ENCODE measurements at places on chromosomes 12 and 14.

DNA sequence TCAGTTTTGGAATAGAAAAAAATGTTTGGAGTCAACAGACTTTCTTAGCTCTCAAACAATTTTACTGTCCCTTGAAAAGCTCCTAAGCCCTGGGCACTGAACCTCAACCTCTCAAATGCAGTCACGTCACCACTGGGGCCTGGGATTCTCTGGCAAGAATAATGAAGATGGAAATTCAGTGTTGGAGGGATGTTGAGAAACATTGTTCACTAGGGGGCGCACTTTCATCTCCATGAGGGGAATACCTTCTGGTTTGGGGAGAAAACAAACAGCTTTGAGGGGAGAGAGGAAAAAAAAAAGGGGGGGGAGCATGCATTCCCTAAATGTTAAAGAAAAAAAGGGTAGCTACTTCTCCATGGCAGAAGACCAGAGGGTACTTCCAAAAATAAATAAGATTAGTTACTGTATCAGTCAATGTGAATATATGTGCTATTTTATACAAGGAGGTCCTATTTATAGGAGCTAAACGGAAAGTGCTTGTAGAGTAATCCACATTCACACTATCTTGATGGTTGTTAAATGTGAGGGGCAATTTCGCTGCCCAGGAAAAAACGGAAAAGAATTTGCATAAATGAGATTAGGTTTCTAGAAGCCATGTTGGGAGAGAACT lies 5.8 kb upstream of the TBPL2 start:
- no peak for DNase-seq

DNA sequence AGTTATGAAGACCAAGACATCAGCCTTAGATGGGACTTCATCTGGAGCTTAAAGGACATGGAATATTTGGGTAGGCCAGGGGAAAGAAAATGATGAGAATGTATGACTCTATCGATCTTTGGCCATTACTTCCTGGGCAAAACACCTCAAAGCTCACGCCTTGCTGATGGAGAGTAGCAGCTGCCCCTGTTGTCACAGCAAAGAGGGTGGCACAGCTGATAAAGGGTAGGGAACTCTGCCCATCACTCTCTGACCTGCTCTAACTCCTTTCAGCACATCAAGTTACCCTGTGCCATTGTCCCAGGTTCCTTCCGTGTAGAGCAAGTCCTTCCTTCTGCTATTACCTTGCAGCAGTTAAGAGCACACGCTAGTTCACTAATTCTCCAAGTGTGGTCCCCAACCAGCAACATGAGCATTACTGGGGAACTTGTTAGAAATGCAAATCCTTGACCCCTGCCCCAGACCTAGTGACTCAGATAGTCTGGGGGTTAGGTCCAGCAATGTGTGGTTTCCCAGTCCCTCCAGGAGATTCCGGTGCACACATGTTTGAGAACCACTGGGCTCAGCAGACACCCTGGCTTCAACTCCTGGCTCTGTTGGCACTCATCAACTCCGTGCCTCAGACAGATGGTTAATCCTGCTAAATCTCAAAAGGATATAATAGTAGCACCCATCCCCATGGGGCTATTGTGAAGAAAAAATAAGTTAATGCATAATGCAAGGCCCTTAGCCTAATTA lies 93.7 kb upstream of the EEA1 start:
- no peak for DNase-seq

DNA sequence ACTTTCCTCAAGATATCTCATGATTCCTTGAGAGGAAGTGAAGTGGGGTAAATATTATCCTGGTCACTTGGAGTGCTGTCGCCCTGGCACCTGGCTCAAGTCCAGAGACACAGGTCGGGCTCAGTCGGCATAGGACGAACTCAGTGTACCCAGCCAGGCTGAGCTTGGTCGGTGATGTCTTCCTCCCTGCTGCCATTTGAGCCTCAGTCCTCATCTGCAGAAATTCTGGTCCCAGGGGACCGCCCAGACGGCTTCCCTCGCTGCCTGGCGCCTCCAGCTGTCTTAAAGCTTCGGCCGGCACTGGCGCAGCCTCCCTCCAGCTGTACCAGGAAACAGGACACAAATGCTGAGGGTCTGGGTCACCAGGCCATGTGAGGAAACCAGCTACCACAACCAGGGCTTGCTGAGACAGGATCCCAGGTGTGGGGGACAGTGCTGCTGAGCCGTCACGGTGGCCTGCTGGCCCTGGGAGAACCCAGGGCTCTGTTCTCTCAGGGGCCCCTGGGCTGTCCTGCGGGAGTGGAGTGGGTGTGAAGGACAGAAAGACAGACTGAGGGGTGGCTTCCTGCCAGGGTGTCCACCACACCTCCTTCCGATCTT lies 5.0 kb upstream of the KLC1 start:
- DNase-seq, result no peak

GRCh38 chr14:56290195-56290594 lies 172.0 kb downstream of the PELI2 start:
- no peak for DNase-seq

DNA sequence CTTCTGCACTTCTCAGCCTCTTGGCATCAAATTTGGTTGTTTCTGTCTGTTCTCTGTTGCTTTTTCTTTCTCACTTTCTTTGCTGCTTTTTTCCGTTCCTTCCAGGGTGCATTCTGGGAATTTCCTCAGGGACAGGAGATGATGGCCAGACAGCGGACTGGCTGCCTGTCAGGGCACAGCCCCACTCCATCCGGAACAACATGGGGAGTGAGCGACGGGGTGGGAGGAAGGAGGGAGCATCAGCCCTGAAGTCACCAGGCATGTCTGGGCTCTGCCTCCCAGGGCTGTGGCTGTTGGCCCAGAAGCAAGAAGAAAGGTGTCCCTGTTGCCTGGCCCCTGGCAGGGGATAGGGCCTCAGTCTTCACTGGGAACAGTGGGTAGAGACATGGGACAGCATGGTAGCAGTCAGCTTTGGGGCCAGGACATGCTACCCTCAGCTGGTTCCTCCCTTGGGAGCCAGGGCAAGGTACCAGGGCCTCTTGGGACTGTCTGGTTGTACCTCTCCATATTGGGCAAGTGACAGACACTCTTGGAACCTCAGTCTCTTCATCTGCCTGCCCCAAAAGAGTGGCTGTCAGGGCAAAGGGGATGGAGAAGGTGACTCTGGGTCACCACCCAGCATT lies 8.6 kb downstream of the PGF start:
- no peak for DNase-seq

DNA sequence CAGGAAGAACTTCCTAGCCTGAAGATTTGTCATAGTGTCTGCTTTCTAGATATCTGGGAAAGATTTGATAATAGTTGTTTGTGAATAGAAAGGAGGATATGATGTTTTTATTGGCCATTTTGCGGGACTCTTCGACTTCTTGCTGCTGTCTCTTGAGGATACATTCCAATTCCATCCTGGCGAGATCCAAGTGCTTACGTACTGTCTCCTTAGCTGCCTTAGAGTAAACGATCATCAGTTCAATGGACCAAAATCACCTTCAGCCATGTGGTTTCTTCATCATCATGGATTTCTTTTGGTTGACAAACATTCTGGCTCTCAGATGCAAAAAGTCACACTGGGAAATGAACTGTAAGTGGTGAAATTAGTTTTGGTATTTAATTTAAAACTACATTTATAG lies 82.7 kb upstream of the SCN8A start:
- no peak for DNase-seq

DNA sequence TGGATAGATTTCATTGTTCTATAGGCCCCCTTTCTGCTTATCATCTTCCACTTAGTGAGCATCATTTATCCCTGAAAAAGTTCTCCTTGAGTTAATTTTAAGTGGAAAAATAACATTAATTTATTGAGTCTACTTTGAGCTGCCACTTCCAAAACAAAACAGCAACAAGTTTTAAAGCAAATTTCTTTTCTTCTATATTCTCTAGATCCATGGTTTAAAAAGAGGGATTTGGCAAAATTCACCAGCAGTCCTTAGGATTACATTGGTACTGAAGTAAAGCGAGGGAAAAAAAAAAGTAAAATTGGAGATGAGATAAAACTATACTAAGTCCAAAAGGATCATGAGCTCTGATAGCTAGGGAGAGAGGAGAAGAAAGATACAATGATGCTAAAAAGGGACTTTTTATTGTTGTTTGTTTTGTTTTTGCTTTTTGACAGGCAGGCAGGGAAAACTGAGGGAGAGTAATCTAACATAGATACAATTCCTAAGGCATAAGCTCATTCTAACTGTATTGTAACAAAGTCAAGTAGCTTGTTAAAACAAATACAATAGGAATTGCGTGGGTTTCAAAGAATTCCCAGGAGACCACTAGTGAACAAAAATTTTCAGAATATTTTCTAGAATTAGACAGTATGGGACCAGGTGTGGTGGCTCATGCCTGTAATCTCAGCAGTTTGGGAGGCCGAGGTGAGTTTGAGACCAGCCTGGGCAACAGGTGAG lies 19.2 kb upstream of the PLEKHA5 start:
- no peak for DNase-seq

DNA sequence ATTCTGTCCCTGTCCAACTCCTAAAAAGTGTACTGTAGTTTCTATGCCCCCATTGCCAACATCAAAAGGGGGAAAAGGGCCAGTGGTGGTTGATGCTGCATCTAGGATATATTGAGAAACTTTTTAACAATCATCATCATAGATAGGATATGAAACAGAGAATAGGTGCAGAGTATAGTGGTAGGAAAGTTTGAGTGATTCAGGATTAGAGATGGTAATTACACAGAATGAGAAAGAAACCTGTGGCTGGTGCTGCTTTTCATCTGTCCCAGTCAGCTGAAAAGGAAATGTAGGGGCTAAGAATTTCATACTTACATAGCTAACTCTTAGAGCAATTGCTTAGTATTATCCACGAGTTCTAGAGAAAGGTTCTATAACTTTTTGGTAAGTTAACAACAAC lies 67.6 kb downstream of the GTF2A1 start:
- no peak for DNase-seq

All from NCI-H1436 treated with DMSO at 0.1 percent for 48 hours (cell line).